ENCODE measurements at places on chromosomes 2 and 18. TPM values are rescaled to one million over a fixed set of nuclear protein-coding genes. Genes with fewer than 3 reads are reported as not detected.

GRCh38 chr2:176493226-176493825 is 224.1 kb downstream of the MTX2 start:
- DNase-seq: no peak

DNA sequence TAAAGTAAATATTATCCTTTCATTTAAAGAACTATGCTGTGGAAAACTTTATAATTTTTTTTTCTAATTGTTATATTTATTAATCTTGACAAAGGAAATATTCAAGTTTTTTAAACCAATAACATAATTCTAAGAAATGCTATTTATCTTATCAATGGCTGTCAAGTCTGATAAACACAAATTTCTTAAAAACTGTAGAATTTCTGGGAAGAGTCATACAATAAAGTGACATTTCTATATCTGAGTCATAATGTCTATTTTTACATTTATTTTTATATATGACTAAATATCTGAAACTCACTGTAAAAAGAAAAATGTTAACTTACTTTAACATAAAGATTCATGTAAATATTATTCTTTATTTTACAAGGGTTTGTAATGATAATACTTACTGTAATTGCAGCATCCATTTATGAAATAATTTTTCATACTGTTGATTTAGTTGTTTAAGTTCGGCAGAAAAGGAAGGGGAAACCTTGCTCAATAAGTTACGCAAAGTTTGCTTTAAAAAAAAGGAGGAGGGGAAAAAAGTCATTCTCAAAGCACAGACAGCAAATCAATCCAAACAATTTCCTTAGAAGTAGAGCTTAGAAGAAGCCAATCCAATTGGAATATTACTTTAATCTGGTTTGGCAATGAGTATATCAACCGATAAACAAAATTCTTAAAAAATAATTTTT is 32.4 kb downstream of the ORC2 start:
- no peak for DNase-seq

- no peak for DNase-seq
Measured at GRCh38 chr2:97743913-97744312, 30.5 kb downstream of the ZAP70 start.

- no peak for DNase-seq
Measured at GRCh38 chr2:178110681-178111080, 1.6 kb upstream of the RBM45 start.

DNA sequence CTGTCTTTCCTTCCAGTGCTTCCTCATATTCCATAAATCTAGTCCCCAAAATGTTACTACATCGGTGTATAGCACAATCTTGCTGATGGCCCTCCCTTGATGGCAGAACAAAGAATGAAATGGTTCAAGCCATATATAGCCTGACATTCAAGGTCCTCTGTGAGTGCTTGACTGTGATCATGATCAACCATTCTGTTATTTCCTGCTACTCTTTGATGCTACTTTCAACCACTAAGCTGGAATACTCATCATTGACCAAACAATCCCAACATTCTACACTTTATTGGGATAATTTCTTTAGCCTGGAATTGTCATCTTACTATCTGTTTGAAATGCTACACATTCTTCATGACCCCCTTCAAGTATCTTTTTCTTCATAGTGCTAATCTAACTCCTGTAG is 633.9 kb downstream of the PLCL1 start:
- no peak for DNase-seq

Gene PLCL1
- total RNA-seq: 0.70 TPM
